ENCODE measurements at places on chromosomes 3 and 15.

DNA sequence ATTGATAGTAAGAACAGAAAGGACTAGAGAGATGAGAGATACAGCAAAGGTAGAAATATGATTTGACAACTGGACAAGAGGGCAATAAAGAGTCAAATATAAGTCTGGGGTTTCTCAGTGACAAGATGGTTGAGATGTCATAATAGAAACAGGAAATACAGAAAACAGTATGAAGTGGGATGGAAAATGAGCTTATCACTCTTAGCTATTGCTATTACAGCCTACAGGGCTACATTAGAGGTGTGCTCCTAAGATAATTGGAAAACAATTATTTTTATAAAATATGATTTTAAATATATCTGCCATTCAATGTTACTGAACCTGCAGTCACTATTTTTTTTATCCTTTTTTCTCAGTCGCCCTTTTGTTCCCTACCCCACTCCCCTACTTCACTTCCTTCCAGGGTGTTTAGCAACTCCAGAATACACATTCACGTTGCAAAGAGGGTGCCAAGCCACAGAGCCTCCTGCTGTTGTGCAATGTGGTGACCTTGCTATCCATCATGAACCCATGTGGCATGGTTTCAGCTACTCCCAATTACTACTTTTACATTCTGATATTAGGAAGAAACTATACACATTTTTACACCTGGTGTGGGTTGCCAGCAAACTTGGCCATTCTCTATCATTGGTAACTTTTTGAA is 6.0 kb downstream of the NRG4 start:
- no peak for DNase-seq

GRCh38 chr3:81437683-81438082 is 323.8 kb downstream of the GBE1 start:
- DNase-seq: no peak

- no peak for DNase-seq
These were observed 55.2 kb downstream of the TMOD3 start for GRCh38 chr15:51884517-51885236.

DNA sequence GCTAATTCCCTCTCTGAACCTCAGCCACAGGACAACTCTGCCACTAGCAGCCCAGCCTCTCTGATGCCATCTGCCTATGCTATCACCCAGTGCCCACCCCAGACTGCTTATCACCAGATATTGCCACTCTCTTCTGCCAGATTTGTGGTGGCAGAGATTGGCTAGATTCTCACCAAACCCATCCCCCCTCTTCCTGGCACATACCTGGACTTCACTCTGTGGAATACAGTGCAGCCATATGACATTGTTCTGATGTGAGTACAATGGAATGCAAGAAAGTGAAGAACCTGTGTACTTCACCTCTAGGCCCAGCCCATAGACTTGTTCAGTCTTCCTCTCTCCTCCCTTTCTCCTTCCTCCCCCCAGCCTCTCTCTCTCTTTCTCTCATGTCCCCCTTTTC is 46.9 kb upstream of the NTRK3 start:
- DNase-seq: no peak

DNA sequence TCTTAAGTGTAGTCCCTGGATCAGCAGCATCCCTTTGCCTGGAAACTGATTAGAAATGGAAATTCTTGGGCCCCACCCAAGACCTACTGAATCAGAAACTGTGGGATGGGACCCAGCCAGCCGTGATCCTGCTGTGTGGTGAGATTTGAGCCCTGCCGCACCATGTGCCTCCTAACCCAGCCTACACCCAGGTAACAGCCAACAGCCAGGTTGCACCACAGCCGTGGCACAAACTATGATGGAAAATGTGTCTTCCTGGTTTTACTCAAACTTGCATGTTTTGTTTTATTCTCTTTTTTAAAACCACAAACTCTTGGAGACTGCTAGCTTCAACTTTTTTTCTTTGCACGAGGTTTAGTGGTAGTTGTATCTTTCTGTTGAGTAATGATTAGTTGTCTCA is 2.6 kb downstream of the LIMD1 start:
- DNase-seq: no peak

DNA sequence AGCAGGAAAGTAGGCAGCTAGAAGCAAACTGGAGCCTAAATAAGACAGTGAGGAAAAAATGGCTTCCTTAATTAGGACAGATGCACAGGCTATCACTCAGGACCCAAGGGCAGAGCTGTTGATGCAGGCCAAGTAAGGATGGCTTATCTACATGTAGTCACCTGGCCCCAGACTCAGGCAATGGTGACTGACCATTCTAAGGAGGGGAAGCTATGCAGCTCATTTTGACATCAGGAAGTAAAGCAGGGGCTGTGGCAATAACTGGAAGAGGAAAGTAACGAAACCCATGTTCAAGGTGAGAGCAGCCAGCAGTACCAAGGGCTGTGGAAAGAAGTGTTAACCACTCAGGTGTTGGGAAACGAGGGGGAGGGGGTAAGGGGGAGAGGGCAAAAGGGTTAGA is 16.2 kb downstream of the ACAD11 start:
- no peak for DNase-seq

- DNase-seq: no peak
These were observed 105.1 kb upstream of the FRMD4B start for GRCh38 chr3:69490971-69491370.

DNA sequence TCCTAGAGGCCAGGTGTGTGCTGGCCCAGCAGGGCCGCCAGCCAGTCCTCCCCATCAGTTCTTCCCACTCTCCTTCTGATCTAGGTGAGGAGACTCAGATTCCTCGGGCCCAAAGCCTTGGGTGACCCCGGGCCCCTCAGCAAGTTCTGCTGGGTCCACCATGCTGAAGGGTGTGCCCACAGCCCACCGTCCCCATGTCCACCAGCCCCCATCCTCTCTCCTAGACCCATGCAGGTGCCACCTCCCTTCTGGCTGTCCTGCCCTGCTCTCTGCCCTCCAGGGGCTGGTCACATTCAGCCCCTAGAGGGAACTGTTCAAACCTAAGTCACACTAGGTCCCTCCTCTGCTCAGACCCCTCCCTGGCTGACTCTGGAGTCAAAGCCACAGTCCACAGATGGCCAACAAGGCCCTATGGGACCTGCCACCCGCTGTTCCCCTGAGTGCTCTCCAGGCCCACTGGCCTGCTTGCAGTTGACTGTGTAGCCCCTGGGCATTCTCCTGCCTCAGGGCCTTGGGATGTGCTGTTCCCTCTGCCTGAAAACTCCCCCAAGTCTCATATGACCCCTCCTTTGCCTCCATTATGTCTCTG is 878 bp upstream of the TLR9 start:
- DNase-seq: no peak

- no peak for DNase-seq
These were observed 10.3 kb upstream of the MTMR10 start for GRCh38 chr15:31001702-31002101.

- DNase-seq: no peak
These were observed 8.5 kb downstream of the SELENOT start for GRCh38 chr3:150611666-150612065.

- DNase-seq: no peak
These were observed 17.6 kb upstream of the CYP11A1 start for GRCh38 chr15:74384881-74385643.

GRCh38 chr3:152298393-152299248 is 29.9 kb downstream of the MBNL1 start:
- peak; percentile 52 for DNase-seq

- no peak for DNase-seq
These were observed 82.7 kb downstream of the GPR156 start for GRCh38 chr3:120202363-120202762.

DNA sequence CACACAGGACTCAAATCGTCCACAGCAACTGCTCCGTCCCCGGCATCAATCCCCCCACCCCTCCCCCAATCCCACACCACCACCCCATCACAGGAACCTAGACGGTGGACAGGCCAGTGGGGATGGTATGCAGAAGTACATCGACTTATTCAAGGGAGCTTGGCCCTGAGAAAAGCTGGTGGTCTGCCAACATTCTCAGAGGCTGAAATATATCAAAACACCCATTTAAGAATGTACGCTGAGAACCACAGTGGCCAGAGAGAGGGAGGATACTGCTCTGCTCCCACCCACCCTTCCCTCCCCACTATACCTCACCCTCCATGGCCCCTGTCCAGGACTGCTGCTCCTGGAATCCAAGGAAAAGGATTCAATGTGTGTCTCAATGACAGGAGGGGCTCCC is 12.4 kb upstream of the USP3 start:
- no peak for DNase-seq

- DNase-seq: no peak
These were observed 34.9 kb upstream of the CCDC50 start for GRCh38 chr3:191294291-191294690.

DNA sequence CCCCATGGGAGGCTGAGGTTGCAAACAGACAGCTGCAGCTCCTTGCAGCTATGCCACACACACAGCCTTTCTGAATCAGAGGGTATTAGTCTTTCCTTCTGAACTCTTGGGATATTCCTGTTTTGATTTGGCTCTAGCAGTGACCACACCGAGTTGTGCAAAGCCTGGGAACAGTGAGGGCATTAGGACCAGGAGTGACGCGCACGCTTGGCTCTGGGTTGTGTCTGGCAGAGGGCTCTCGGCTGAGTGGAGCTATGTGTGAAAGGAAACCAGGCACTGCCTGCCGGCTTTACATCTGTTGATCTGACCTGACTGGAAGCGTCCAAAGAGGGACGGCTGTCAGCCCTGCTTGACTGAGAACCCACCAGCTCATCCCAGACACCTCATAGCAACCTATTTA is at the start of gene GALNT15:
Gene GALNT15 (plus strand): TSS at position 292 of the 400 bp plus-strand sequence. CDS start 472 bp downstream, outside the sequence.
- no peak for DNase-seq

- no peak for DNase-seq
These were observed 33.6 kb downstream of the BTD start for GRCh38 chr3:15635121-15635661.

- no peak for DNase-seq
These were observed 24.7 kb downstream of the PDHB start for GRCh38 chr3:58408906-58409305.

DNA sequence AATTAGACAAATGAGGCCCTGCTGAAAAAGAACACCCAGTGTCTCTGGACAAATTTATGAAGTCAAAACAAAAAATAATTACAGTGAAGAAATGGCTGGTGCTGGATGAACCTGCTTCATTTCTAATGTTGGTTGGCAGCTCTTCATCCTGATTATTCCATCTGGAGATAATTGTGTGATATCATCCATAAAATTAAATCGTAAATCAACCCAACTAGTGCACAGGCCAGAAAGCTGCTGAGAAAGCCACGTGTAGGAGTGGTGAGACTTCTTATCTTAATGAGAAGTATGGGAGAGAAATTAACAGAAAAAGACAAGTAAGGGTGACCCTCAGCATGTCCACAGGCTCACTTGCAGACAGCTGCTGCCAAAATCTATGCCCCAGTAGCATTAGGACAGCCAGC is 465.2 kb upstream of the TGFBR2 start:
- DNase-seq: no peak

- no peak for DNase-seq
These were observed 19.0 kb downstream of the SMAD6 start for GRCh38 chr15:66721020-66721419.

GRCh38 chr3:129608087-129608935 is 1.8 kb upstream of the PLXND1 start:
- no peak for DNase-seq

GRCh38 chr3:186022931-186023330 is 85.1 kb upstream of the TRA2B start:
- no peak for DNase-seq

DNA sequence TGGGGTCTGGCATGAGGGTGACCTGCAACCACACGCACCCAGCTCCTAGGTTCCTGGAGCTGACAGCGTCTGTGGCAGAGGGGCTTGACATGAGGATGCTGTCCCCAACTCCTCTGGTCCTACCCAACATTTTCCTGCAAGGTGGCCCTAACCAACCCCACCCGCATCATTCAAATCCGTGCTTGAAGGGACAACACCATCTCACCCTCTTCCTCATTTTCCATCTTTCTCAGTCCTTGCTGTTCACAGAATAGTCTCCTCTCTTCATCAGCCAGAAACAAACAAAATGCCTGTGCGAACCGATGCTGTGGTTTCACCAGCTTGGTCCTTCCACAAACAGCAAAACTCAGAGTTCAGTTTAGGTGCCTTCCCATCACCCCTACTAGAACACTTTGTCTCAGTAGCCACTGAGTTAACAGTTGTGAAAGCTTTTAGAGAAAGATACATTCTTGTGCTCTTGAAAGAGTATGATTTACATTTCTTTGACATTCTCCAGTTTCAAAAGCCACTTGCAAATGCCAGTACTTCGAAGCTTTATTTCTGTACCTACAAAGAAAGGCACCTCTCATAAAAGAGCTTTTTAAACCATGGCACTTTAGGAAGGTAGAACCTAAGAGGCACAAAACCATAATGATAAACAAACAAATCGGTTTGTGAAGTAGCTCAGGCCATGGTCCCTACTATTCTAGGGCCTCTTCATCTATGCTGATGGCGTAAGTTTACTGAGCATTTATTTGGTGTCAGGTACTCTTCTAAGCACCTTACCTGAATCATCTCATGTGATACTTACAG is 360.1 kb downstream of the SHQ1 start:
- no peak for DNase-seq

GRCh38 chr15:80668546-80669236 is 26.4 kb upstream of the ABHD17C start:
- DNase-seq: no peak
